ENCODE measurements at places on chromosomes 7 and 10. TPM values are rescaled to one million over a fixed set of nuclear protein-coding genes. Genes with fewer than 3 reads are reported as not detected.

MMP21 gene
- not detected for total RNA-seq

INMT gene
- not detected for total RNA-seq

SLC13A1 gene
- total RNA-seq = not detected

TSPAN33 gene
- 2.9 TPM for total RNA-seq

FAM25C gene
- not detected for total RNA-seq

GIMAP4 gene
- total RNA-seq = not detected

THSD7A gene
- total RNA-seq = not detected

BTBD16 gene
- 0.15 TPM for total RNA-seq

FAM221A gene
- 0.08 TPM for total RNA-seq

PIP gene
- total RNA-seq = not detected

CDK1 gene
- total RNA-seq = 33.6 TPM

AKR1C1 gene
- total RNA-seq = 24.1 TPM

GLI3 gene
- total RNA-seq = 4.2 TPM

VIPR2 gene
- not detected for total RNA-seq

IDI2 gene
- not detected for total RNA-seq

VAX1 gene
- total RNA-seq = not detected

UFSP1 gene
- 6.3 TPM for total RNA-seq

C7orf57 gene
- total RNA-seq = 2.3 TPM

CPEB3 gene
- total RNA-seq = 0.78 TPM

ZNF248 gene
- 1.4 TPM for total RNA-seq

ARHGEF5 gene
- total RNA-seq = 35.5 TPM

EN2 gene
- not detected for total RNA-seq

Measured in hair follicular keratinocyte (primary cell).